EL (cell line): ENCODE measurements at places on chromosomes 7 and 10.

DNA sequence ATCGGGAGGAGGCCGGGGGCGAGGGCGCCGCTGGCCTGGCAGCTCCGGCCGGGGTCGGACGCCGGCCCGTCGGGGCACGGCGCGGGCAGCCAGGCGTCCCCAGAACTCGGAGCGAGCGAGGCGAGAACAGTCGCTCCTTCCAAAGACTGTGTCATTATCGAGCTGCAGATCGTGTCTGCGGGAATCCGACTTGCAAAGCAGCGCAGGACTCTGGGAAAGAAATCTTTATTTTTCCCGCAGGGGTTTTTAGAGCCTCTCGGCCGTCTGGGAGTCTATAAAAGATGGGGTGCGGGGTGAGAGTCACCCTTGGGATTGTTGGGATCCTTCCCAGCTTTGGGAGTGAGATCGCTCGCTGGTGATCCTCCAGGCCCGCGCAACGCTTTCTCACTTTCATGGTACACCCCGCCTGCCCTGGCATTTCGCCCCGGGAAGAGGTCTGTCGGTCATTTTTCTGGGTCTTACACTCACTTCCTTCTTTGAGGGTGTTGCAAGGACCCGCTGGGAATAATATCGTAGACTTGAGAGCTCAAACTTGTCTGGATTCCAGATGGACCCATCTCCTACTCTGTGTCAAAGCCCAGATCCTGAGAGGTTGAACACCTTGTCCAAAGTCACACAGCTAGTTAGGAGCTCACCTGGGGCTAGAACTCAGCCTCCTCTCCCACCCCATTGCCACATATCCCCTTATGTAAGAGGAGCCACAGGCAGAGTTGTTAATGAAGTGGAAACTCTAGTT, 1.0 kb downstream of the UBTD1 start:
- peak; percentile 77 for DNase-seq

- DNase-seq, result no peak
Measured at GRCh38 chr7:153406486-153406872, 645.7 kb upstream of the DPP6 start.

GRCh38 chr10:59060852-59061251, 115.6 kb upstream of the PHYHIPL start:
- no peak for DNase-seq

- no peak for DNase-seq
Measured at GRCh38 chr7:142916508-142916907, 17.0 kb downstream of the TRPV5 start.

GRCh38 chr10:29163746-29164145, 125.1 kb upstream of the LYZL1 start:
- DNase-seq, result peak; percentile 90

- DNase-seq, result no peak
Measured at GRCh38 chr7:901041-901387, 24.7 kb downstream of the GET4 start.

DNA sequence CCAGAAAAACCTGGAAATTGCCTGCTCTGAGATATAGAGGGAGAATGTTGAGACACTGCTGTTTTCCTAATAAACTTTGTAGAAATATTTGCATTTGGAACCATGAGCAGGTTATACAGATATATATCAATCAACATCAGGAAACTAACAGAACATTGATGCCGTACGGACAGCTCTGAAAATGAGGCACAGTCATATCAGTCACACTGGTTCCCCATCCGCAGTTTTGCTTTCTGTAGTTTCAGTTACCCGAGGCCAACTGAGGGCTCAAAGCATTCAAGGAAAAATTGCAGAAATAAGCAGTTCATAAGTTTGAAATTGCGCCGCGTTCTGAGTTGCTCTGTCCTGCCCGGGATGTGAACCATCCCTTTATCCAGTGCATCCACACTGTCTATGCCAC, 137.9 kb downstream of the KLF6 start:
- DNase-seq, result no peak

DNA sequence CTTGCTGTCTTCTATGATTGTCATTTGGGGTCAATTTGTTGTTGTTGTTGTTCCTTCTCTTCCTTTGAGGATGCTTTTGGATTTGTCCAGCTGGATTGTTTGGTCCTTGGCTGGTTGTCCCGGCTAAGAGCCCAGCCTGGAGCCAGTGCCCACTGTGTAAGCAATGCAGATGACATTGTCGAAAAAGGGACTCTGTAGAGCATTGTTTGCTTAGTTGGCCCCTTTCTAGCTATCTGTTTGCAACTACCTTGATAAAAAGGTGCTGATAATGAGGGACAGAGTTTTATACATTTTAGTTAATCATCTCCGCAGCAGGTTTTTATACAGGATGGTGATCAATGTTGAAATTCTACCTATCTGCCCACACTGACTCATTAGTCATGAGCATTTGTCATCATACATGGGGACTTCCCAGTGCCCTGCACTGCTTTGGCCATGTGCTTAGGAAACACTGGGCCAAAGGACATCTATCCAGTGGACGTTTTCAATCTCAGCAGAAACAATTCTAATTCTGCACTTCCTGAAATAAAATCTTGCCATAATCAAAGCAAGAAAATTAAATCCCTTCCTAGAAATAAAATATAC, 311.9 kb downstream of the GRM8 start:
- DNase-seq, result no peak

DNA sequence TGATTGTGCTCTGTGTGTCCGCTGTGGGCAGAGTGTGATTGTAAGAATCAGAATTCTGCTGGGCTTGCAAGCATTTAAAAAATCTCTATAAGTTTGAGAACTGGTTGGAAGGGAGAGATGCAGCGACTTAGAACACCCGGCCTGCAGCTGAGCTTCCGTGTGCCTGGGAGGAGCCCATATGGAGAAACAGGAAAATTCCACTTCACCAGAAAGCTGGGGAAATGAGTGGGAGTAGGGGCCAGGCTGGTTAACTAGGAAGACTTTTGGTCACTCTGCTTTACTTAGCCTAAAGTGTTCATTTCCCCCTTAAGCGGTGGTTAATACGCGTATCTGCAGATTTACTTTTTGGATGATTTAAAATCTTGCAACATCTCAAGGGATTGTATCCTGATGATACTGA, 72.2 kb downstream of the TCF7L2 start:
- DNase-seq, result no peak

GRCh38 chr10:60461688-60462087, 72.0 kb upstream of the ANK3 start:
- no peak for DNase-seq

- DNase-seq, result no peak
Measured at GRCh38 chr10:113027230-113027573, 77.2 kb downstream of the TCF7L2 start.

DNA sequence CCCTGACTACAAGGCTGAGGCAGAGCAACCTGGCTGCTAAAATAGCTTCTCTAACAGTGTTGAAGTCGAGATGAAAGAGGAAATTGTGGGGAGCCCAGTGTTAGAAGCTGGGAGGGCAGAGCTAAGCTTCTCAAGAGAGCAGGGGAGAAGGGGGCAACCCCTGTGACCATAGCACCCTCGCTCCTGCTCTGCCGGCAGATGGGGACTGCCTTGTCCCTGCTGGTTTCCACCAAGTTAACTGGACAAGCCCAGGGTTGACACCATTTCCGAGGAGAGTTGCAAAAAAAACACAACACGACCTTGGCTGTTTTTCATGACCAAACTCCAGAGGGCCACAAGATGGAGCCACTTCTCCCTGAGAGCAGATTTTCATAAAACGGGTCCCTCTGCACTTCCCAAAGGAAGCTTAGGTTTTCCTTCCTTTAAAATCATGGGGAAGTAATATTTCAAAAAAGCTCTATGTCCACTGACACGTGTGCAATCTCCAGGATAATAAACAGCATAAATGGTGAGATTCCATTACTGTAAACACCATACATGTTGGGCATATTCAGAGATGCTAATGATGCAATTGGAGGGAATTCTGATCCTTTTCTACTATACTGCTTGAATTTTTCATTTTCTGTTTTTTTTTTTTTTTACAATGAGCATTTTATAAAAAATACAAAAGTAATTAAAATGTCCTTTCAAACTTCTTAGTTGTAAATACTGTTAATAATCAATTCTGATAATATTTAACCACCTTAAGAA, 140.4 kb downstream of the PIP4K2A start:
- peak; percentile 49 for DNase-seq

DNA sequence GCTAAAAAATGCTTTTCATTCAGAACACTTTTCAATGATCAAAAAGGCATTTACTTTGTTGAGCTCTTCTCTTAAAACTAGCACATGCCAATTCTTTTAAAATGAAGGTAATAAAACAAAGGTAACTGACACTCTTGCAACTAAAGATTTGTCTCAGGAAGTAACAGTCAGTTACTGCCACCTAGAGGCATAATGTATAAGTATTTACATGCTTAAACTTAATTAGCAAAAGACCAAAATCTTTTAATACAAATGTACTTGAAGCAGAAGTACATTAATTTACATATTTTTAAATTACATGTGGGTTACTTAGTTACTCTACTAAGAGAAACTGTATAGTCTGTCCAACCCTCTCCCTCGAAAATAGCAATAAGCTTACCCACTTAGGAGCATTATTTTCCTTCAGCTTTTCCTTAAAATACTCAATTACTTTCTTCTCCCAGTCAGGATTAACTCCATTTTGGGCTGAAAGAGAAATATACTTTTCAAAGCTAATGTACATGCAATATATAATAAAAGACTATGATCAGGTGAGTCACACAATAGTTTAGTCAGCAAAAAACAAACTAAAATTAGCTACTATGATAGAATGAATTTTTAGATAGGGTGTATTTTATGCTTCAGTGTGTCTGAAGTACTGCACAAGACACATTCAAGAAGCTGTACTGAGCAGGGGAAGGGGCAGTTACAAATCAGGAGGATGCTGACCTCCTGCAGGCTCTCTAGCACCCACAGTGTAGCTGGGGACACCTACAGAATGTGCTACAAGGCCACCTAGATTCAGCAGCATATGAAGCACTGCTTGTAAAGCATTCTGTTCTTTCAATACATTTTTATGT, 13.0 kb downstream of the MCMBP start:
- DNase-seq, result peak; percentile 46

- DNase-seq, result no peak
Measured at GRCh38 chr10:129501652-129502436, 34.8 kb downstream of the MGMT start.

DNA sequence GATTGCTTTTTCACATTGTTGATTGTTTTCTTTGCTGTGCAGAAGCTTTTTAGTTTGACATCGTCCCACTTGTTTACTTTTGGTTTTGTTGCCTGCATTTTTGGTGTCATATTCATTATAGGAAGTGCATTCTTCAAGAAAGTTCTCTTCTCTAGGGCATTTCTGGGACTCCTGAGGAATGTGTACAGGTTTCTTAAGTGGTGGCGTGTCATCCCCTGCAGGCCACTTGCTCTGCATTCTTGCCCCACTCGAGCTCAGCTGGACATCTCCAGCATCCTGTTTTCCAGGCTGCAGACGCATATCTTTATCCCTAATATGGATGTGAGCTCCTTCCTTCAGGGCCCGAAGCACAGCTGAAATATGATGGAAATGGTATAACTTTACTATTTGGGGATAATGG, 255.6 kb upstream of the HABP2 start:
- peak; percentile 90 for DNase-seq

- peak; percentile 15 for DNase-seq
Measured at GRCh38 chr10:113576852-113577251, 24.0 kb downstream of the HABP2 start.

DNA sequence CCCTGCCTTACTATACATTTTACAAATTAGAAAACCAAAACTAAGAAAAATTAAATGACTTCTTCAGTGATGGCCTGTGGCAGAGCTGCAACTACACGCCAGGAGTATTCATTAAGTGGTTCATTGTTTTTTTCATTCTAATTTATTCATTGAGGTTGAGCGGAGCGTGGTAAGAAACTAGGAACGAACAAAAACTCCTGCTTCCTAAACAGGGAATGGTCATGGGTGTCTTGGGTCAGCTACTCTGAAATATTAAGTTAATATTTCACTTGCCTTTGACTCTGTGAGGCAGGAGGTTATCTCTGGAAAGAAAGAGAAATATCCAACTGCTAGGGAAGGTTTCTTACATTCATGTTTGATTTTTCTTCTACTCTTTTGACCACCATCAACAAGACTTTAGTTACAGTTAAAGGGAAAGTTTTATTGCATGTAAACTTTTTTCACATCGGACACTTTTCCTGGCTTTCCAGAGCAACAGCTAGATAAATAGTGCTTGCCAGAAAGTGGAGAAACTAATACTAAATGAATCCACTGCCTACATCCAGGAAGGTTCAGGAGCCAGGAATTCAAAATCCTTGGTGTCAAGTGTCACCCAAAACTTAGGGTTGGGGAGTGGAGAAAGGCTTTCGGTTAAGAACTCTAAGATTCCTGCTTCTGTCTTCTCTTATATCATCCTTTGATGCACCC, 896 bp upstream of the GNG11 start:
- DNase-seq, result peak; percentile 11

GRCh38 chr10:119313024-119313423, 105.7 kb downstream of the GRK5 start:
- DNase-seq, result no peak

DNA sequence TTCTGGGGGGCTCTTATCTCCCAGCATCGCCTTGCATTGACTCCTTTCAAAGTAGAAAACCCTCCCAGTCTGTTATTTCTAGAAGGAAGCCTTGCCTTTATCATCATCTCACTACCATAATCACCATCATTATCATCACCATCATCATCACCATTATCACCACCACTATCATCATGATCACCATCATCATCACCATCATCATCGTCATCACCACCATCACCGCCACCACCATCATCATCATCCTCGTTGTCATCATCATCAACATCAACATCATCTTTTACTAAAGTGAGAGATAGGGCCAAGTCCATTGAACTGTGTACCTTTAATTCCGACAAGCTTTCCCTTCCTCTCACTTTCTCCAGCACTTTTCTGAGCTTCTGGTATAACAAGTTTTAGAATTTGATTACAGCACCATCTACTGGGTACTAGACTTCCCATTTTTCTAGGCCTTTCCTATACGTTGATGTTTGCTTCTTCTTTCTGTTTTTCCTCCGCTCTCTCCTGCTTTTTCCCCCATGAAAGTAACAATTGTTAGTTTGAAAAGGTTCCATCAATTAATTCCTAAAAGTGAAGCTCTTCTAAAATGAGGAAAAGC, 226.4 kb downstream of the BUB3 start:
- peak; percentile 4 for DNase-seq

DNA sequence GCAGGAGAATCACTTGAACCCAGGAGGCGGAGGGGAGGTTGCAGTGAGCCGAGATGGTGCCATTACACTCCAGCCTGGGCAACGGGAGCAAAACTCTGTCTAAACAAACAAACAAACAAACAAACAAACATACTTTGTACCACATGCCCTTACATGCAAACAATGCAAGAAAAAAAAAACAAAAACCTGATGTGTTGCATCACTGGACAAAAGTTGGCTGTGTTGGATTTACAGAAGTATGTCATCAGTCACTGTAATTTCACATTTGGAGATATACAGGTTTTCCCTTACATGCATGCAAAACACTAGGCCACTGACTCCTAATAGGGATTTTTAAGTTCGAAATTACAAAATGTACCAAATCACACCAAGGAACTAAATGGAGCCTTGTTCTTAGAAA, 138.5 kb downstream of the SRPK2 start:
- DNase-seq, result no peak

DNA sequence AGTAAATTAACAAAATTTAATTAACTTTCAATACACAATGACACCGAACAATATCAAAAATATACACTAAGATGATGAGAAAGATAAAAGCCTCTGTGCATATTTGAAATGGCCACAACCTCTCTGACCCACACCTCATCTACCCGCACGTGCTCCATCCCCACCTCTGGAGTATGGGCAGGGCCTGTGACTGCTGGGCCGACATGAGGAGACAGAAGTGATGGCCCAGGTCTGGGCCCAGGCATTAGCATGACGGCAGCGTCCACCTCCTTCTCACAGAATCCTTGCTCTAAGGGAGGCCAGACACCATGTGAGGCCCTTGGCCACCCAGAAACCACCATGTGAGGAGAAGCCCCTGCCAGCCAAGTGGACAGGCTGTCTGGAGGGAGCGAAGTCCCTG, 122.1 kb upstream of the RNF32 start:
- no peak for DNase-seq

- DNase-seq, result no peak
Measured at GRCh38 chr7:137987968-137988367, 13.9 kb downstream of the CREB3L2 start.
